ENCODE measurements at places on chromosomes 7 and 10.
A peak's percentile ranks its signal among the peaks of the same experiment; 100 is the strongest.

GRCh38 chr10:114313139-114313538 is 74.1 kb downstream of the VWA2 start:
- DNase-seq, result no peak

DNA sequence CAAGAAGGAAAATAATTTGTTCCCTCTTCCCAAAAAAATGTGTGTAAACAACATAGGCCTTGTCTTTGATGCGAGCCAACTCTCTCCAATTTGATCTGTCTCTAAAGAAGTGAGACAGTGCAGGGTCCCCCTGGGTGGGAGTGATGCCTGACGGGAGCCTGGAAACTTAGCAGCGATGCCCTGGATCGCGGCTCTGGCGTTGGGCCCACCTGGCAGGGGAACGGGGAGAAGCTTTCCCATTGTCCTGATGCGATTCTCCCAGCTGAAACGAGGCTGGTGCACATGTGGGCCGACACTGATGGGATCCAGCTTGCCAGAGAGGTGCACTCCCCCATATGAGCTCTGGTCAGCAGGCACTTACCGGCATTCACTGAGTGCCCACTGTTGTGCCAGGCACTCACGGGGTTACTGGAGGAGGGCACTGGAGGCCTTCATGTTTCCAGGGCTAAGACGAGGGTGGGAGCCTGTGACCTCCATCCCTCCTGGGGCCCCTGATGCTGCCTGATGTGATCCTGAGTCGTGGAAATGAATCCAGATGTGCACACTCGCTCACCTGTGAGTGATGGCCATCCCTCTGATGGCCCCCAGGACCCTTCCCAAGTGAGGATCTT is 132.8 kb downstream of the PTPN20 start:
- DNase-seq, result no peak

GRCh38 chr10:102752934-102753664 is 9.4 kb downstream of the WBP1L start:
- DNase-seq, result no peak

GRCh38 chr10:73791871-73792400 is 6.5 kb downstream of the ZSWIM8 start:
- no peak for DNase-seq

DNA sequence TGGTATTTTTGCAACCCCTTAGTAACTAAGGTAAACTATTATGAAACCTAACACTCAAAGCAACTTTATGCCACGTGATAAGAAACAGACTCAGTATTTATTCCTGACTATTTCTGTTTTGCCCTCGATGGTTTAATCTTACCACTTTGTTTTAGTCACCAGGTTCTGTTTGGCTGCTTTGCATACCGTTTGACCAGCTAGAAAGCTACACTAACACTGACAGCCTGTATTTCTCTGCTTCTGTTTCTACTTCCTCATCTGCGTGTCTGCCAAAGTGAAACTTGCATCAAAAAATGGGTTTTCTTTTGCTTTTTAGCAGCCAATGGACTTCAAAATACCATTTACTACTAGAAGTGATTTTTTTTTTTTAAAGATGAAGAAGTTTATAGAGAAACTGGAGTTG is 802.5 kb downstream of the GRM8 start:
- no peak for DNase-seq

- DNase-seq, result no peak
These were observed 153.8 kb downstream of the SH3PXD2A start for GRCh38 chr10:103701380-103702222.

DNA sequence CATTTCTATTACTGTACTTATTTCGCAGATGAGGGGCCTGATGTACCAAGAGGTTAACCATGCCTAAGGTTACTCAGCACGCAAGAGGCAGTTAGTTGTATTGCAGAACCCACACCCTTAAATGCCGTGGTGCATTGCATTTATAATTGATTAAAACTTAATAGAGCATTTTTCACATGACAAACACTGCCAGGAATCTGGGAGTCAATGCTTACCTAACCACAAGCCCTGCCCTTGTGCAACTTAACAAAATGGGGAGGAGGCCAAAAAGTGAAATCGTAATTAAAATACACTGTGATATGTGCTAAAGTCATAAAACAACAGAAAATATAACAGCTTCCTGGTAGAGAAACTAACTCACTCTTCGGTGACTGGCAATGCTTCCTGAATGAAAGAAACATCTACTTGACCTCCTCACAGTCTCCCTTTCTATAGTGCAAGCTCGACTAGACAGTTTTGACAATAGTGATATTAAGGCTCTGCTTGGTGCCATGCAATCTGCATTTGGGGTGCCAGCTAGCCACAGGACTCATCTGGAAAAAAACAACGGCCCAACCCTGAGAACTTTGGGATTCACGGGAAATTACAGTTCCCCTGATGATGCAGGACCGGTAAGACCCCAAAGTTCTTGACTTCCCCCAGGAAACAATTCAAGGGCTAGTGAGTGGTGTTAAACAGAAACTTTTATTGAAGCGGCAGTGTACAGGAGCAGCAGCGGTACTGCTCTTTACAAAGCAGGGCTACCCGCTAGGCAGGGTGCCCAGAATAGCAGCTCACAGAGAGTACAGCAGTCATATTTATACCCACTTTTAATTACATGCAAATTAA is 612.4 kb downstream of the TNS3 start:
- no peak for DNase-seq

DNA sequence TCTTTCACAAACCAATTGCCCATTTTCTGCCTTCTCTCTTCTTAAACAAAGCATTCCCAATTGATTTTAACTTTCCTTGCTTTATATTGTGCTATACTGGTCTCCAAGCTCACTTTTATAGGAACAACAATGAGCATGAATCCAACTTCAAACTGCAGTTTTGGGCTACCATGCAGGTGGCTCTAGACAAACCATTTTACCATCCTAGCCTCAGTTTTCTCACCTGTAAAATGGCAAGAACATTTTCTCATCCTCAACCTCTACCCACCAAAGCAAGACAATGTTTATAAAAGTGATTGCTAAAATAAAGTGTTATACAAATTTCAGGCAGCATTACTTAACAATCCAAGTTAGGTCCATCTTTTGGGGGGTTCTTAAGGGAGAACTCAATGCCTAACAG is 66.8 kb upstream of the ASAH2 start:
- DNase-seq, result no peak

DNA sequence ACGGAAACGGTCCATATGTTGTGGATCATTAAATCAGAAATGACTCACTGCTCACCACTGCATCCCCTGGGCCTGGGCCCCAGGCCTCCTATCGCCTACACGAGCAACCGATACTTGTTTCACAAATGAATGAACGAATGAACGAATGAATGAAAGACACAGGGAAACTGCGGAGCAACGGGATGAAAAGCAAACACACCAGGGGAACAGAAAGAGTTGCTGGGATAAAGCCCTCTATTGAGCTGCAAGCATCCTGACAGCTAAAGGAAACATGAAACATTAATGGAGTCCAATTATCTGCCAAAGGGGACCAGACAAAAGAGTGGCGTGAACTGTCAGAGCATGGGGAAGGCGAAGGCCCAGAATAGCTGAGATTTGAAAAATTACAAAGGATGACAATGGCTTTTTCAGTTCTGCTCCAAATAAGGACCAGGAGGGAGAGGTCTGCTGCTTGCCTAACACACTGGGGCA is 92.1 kb downstream of the GRB10 start:
- DNase-seq, result peak; percentile 58

DNA sequence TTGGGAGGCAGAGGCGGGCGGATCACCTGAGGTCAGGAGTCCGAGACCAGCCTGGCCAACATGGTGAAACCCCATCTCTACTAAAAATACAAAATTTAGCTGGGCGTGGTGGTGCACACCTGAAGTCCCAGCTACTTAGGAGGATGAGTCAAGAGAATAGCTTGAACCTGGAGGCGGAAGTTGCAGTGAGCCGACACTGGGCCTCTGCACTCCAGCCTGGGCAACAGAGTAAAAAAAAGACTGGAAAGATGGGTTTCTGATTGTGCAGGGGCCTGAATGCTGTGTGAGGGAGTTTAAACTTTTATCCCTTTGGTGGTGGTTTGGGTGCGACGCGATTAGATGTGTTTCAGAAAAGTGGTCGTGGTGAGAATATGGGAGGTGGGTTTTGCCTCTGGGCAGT is 1.8 kb downstream of the CHST12 start:
- DNase-seq, result no peak

- peak; percentile 18 for DNase-seq
These were observed 56.3 kb upstream of the TMEM72 start for GRCh38 chr10:44854693-44855350.

- DNase-seq, result no peak
These were observed 8.3 kb upstream of the GNB2 start for GRCh38 chr7:100665168-100665726.

DNA sequence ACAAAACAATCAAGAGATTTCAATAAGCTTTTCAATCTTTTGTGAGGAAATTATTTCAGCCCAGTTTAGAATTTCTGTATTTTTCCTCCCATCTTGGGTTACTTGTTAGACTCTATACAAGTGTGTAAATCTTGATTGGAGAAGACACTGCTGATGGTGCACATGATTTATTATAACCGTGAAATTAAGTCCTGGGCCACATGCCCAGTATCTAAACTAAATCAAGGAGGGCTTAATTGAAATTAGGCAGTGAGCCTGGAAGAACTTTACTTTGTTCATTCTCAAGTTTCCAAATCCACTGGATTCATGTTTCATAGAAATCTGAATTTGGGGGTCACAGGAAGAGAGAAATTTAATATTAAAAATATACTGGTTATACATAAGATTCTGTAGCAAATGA is 44.5 kb downstream of the CSTF2T start:
- peak; percentile 54 for DNase-seq

- DNase-seq, result no peak
These were observed 10.5 kb upstream of the CXCL12 start for GRCh38 chr10:44395396-44395795.

- DNase-seq, result no peak
These were observed 621.4 kb downstream of the POM121L12 start for GRCh38 chr7:53656881-53657280.

- no peak for DNase-seq
These were observed 798 bp upstream of the AUTS2 start for GRCh38 chr7:69597278-69598076.

DNA sequence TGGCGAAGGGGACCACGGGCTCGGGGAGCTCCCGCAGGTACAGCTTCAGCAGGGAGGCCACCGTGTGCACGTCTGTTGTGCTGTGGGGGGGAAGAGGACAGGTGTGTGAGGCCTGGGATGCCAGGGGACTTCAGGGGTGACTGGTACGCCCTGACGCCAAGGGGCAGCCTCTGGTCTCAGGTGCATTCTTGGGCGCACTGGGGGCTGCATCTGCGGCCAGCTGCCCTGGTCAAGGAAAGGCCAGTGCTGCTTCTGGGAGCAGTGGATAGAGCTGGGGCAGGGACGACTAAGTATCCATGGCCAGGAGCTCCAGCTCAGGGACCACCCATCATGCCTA is 148.5 kb downstream of the MAPK8 start:
- no peak for DNase-seq

DNA sequence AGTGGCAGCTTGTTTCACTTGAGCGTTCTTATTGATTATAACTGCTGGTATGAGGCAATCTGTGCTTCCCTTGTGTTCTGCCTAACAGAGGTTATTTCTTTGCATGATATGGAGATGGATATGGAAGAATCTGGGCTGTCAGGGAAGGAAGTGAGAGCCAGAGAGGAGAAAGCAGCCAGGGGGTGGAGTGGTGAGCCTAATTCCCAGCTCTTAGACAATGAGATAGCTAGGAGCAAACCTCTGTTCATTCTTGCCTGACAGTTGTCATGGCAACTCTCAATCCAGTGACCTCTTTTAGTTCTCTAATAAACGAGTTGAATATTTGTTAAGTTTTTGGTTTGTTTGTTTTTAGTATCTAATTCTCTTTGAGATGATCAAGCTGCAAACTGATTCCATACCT is 214.3 kb downstream of the NRG3 start:
- no peak for DNase-seq

DNA sequence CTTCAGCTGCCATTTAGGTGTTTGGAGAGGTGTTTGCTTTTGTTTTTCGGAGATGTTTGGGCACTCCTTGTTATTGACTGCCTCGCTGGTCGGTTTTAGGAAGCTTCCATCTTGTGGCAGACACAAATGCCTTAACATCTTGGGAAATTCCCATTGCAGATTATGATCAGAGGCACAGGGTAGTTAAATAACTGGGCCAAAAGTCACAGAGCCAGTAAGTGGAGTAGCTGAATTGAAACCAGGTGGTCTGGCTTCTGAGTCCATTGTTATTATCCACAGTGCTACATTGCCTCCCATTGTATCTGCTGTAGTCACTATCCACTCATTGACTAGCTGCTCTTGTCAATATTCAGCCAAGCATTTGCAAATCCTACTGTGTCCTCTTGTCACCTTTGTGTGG is 138.2 kb upstream of the PLPP4 start:
- DNase-seq, result no peak

DNA sequence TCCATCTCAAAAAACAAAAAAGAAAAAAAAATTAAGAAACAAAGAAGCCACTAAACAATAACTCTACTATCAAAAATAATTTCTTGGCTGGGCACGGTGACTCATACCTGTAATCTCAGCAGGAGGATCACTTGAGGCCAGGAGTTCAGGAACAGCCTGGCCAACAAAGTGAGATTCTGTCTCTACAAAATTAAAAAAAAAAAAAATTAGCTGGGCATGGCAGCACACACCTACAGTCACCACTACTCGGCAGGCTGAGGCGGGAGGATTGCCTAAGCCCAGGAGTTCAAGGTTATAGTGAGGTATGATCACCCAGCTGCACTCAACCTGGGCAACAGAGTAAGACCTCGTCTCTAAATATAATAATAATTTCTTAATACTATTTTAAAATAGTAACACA is 69.0 kb downstream of the PARD3 start:
- DNase-seq, result no peak

- DNase-seq, result no peak
These were observed 60.9 kb downstream of the WAC start for GRCh38 chr10:28593811-28594210.

- DNase-seq, result no peak
These were observed 34.5 kb downstream of the CLEC2L start for GRCh38 chr7:139557857-139558581.

DNA sequence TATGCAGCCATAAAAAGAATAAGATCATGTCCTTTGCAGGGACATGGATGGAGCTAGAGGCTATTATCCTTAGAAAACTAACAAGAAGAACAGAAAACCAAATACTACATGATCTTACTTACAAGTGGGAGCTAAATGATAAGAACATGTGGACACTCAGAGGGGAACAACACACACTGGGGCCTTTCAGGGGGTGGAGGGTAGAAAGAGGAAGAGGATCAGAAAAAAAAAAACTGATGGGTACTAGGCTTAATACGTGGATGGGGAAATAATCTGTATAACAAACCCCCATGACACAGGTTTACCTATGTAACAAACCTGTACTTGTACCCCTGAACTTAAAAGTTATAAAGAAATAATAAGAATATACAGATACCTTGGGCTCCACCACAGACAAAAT is 514.2 kb downstream of the ARL4A start:
- no peak for DNase-seq
